ENCODE measurements at places on chromosomes 7 and 10. TPM values are rescaled to one million over a fixed set of nuclear protein-coding genes. Genes with fewer than 3 reads are reported as not detected.

DNA sequence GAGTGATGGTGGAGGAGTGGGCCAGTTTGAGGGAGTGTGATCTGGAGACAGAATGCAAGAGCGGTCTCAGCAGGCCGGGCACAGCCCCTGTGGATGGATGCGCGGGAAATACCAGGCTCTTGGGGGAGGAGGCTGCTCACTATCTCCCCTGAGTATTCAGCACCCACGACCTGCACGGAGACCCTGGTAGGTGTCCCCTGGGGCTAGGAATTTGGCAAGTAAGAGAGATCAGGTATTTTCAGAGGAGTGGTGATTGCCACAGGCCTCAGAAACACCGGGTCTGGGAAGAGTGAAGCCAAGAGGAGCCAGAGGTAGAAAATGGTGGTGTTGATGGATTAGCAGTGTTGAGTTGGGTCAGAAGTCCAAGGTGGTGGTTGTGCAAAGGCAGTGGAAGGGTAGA lies 426.3 kb downstream of the PAXIP1 start:
- no peaks in the 10 kb centered on the region for H3K4me1 ChIP-seq
- no peaks in the 10 kb centered on the region for H3K36me3 ChIP-seq
- no peaks in the 10 kb centered on the region for H3K27me3 ChIP-seq
- DNase-seq, result no peak

LRRC27 gene
- 1.8 TPM for total RNA-seq

GRCh38 chr10:98568551-98568950 lies 121.8 kb upstream of the HPS1 start:
- no peak for DNase-seq
- no peaks in the 10 kb centered on the region for H3K36me3 ChIP-seq
- H3K27ac ChIP-seq, result no peak overlapping the region

GRCh38 chr10:129279446-129280154 lies 187.4 kb upstream of the MGMT start:
- no peak for DNase-seq
- H3K4me3 ChIP-seq, result no peak overlapping the region
- no peak overlapping the region for H3K27ac ChIP-seq
- H3K36me3 ChIP-seq, result no peaks in the 10 kb centered on the region

GRCh38 chr7:98216941-98217622 lies 5.8 kb downstream of the BHLHA15 start:
- no peak overlapping the region for H3K27ac ChIP-seq
- no peak overlapping the region for H3K4me3 ChIP-seq
- H3K4me1 ChIP-seq, result no peaks in the 10 kb centered on the region
- no peaks in the 10 kb centered on the region for H3K27me3 ChIP-seq
- DNase-seq, result no peak

DNA sequence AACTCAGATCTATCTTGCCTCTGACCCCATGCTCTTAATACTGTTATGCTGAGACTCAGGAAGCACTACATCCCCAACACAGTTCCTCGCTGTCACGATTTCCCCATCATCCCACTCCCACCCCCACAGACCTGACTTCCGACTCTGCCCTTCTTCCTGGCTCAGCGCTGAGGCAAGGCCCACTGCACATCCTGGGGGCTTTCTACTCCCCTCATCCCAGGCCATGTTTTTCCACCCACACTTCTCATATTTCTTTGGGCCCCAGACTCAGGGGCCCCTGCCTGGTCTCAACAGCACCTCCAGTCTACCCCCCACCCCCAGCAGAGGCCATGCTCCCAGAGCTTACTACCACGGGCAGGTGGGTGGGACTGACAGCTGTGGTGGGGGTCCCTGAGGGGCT lies 7.7 kb upstream of the NDST2 start:
- H3K36me3 ChIP-seq, result no peaks in the 10 kb centered on the region
- no peaks in the 10 kb centered on the region for H3K27me3 ChIP-seq
- peak overlapping the region; percentile 56 for H3K27ac ChIP-seq
- no peak overlapping the region for H3K4me3 ChIP-seq

Data from liver (tissue), 10 donors.